ENCODE measurements at places on chromosomes 16 and 17. TPM values are rescaled to one million over a fixed set of nuclear protein-coding genes. Genes with fewer than 3 reads are reported as not detected.

CLEC10A gene
- 1.6 TPM for total RNA-seq

PPY gene
- not detected for total RNA-seq

NGFR gene
- 20.4 TPM for total RNA-seq

GAS2L2 gene
- total RNA-seq = not detected

KRT9 gene
- not detected for total RNA-seq

RASL10B gene
- 1.6 TPM for total RNA-seq

ZNF286A gene
- total RNA-seq = 19.3 TPM

KRTAP3-1 gene
- not detected for total RNA-seq

TMEM238L gene
- not detected for total RNA-seq

RNF213 gene
- 63.2 TPM for total RNA-seq

CSH2 gene
- total RNA-seq = not detected

RPS6KB1 gene
- 36.5 TPM for total RNA-seq

CACNG4 gene
- 1.6 TPM for total RNA-seq

CCL7 gene
- not detected for total RNA-seq

HCRT gene
- total RNA-seq = not detected

AMFR gene
- 130 TPM for total RNA-seq

C17orf107 gene
- 2.6 TPM for total RNA-seq

VAT1L gene
- total RNA-seq = 5.2 TPM

TOB1 gene
- total RNA-seq = 27.1 TPM

NPIPB6 gene
- total RNA-seq = not detected

ASPA gene
- total RNA-seq = 1.6 TPM

UMOD gene
- total RNA-seq = not detected

SERPINF2 gene
- not detected for total RNA-seq

CTRB1 gene
- not detected for total RNA-seq

CMTM2 gene
- total RNA-seq = not detected

GRIN2A gene
- 0.52 TPM for total RNA-seq

MRPL45 gene
- total RNA-seq = 45.4 TPM

NUDT7 gene
- 5.7 TPM for total RNA-seq

CEMP1 gene
- total RNA-seq = not detected

LGALS9B gene
- total RNA-seq = not detected

CACNB1 gene
- 146 TPM for total RNA-seq

TBC1D3H gene
- not detected for total RNA-seq

CHTF18 gene
- 4.2 TPM for total RNA-seq

SPNS2 gene
- total RNA-seq = 2.6 TPM

HS3ST3B1 gene
- 2.6 TPM for total RNA-seq

TBX4 gene
- 8.4 TPM for total RNA-seq

KRTAP4-9 gene
- not detected for total RNA-seq

MYL11 gene
- total RNA-seq = 12,119 TPM

PRCD gene
- total RNA-seq = 0.52 TPM
